Right cardiac atrium (tissue), 5 donors: ENCODE measurements at places on chromosomes 4 and X. TPM values are rescaled to one million over a fixed set of nuclear protein-coding genes. Genes with fewer than 3 reads are reported as not detected.

DNA sequence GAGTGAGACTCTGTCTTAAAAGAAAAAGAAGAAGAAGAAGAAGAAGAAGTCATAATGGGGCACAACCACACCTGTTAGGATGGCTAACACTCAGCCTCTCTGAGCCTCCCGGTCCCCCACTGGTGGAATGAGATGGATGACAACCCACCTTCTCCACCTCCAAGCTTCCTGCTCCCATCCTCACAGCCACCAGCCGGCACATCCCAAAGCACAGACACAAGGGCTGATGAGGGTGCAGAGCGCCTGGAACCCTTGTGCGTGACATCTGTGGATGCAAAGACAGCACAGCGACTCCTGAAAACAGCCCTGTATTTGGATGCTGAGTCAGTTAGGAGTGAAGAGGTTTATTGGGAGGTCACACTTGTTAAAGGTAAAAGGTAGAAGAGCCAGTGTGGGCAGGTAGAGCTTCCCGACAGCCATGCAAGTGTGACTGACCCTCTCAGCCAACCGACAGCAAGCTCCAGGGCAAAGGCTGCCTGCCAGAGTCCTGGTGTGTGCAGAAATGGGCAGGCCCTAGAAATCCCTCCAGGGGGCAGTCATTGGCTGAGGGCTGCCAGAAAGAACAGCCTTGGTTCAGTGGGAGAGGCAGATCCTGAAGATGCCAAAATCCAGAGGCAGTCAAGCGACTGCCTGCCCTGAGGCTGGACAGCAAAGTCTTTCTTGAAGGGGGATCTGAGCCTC lies 26.6 kb upstream of the MAN2B2 start:
- DNase-seq: no peak

GRCh38 chrX:80747832-80748231 lies 61.8 kb downstream of the BRWD3 start:
- no peak for DNase-seq

GRCh38 chr4:181796502-181796901 lies 446.7 kb upstream of the TENM3 start:
- no peak for DNase-seq

GRCh38 chrX:39874202-39874816 lies 223.4 kb downstream of the BCOR start:
- no peak for DNase-seq

- DNase-seq: no peak
Observed at GRCh38 chr4:72215198-72215597, 183.4 kb downstream of the NPFFR2 start.

DNA sequence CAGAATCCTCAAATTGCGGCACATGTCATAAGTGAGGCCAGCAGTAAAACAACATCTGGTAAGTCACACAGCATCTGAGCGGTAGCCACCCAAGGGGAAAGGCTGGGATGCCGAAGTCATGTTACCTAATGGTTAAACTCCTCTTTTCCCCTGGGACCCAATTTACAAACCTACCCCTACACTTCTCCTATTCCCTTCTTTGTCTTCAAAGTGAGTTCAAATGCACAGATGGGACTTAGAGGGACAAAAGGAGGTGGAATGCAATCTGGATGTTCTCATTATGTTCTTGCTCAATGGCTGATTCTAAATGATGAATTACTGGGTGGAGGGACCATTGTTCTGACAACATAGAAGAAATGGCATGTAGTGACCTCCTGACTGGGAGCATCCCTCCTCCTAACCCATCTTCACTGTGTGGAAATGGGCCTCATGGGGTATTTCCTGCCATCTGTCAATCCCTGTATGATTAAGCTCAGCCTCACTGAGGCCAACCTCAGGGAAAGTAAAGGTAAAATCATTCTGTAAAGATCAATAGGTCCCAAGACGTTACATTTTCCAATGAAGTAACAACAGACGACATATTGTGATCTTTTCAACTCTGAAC lies 8.5 kb downstream of the CD40LG start:
- no peak for DNase-seq

GRCh38 chrX:88437563-88437962 lies 309.5 kb upstream of the CPXCR1 start:
- DNase-seq: no peak

DNA sequence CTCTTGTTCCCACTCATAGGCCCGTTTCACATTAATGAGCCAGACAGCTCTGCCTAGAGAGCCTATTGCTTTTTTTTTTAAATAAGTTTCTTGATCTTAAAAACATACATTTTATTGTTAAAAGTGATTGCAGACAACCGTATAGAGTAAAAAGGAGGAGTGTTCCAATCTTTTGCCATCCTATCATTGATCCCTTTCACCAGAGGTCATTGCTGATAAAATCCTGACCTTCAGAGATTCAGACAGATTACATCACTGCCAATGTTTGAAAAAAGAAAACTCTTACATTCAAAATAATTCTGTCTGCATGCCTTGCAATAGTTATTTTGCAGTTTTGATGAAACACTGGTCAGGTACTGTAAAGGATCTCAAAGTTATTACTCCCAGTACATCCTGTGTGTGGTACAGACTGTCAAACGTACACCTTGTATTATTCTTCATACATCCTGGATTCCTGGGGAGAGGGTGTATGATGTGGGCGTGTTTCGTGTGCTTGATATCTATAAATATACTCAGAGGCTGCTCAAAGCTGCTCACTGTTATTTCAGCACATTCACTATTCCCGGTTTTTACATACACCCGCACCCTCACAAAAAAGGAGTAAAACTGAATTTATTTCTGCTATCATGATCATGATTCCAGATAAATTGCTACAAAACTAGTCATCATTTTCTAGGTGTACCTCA lies 15.4 kb upstream of the KLHL2 start:
- DNase-seq: no peak

GRCh38 chr4:137471895-137472294 lies 60.4 kb downstream of the PCDH18 start:
- no peak for DNase-seq

DNA sequence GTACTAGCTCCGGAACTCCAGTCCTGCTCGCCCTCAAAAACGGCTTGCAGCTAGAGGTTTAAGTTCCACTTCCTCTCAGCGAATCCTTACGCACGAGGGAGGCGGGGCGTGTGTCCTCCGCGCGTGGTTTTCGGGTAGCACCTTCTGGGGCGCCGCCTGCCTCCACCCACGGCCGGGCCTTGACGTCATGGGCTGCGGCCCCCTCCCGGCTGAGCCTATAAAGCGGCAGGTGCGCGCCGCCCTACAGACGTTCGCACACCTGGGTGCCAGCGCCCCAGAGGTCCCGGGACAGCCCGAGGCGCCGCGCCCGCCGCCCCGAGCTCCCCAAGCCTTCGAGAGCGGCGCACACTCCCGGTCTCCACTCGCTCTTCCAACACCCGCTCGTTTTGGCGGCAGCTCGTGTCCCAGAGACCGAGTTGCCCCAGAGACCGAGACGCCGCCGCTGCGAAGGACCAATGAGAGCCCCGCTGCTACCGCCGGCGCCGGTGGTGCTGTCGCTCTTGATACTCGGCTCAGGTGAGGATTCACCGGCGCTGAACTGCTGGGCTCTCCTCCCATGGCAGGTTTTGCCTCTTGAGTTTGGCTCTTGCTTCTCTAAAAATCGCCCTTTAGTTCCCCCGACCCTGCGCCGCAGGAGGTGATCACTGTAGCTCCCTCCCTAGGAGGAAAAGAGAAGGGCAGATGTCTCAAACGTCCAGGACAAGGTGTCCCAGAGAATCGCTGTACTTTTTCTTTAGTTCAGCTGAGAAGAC lies at the start of gene AREG:
Gene AREG (plus strand): TSS at position 246 of the 752 bp plus-strand sequence. CDS start 210 bp downstream, at position 456.
- DNase-seq: peak; percentile 92

GRCh38 chr4:185761352-185762235 lies 50.4 kb downstream of the SORBS2 start:
- DNase-seq: no peak

DNA sequence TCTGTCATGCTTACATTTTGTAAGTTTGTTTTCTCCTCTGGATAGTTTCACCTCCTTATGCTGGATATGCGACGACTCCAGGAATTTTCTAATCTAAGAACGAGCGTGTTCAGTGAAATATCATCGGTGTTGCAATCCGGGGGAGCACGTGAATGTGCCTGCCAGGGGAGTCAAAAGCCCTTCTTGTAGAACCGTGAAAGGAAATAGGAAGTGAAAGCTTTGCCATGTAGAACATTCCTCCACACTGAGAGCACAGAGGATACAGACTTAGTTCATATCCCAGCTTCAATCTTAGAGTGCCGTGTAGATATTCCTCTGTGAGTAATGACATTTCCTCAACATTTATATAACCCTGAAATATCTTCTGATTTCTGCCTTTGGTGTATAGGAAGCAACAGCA lies 121.2 kb downstream of the VEGFC start:
- no peak for DNase-seq

GRCh38 chrX:24396236-24396930 lies 35.9 kb downstream of the SUPT20HL1 start:
- DNase-seq: no peak

DNA sequence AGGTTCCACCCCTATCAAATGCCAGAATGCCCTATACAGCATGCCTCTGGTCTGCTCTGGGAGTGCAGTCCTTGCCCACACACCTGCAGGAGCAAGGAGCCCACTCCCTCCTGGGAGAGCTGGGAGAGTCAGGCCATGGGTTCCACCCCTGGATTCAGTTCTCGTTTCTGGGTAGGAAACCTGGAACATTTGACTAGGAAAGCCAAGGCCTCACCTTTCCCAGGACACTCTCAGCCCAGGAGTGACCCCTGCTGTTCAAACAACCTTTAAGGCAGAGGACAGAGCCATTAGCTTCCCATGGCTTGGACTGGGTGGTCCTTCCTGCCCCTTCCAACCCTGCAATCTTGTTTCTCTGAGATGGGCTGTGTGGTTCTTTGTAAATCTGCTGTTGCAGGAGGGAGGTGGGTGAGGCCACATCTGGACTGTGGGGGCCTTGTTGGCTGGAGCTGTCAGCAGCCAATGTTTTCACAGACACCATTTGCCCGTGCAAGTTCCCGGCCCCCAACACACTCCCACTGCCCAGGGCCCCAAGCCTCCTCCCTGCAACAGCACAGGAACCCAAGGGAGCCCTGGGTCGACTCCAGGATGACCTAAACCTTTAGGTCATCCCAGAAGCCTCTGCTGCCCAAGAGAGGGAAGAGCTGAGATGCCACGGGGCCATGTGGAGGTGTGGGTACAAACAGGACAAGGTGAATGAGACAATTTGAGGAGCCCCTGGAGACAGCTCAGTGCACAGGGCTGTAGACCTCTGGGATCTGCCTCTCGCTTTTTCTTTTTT lies 104.4 kb downstream of the PJA1 start:
- DNase-seq: no peak

DNA sequence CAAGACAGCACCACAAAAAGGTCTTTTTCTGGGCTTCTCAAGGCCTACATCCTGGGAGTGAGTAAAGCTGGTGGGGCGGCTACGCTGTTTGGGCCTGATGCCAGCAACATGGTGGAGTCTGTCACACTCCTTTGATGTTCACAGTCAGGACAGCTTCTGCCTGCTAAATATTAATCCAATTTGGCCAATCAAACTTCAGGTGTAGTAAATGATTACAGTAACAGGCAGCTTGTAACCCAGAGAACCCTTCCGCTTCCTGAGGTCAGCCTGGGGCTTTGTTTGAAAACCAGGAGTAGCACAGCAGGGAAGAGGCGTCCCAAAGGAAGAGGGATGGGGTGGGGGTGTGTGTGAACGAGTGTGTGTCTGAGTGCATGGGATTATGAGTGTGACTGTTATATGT lies 220.4 kb downstream of the MAML3 start:
- no peak for DNase-seq

DNA sequence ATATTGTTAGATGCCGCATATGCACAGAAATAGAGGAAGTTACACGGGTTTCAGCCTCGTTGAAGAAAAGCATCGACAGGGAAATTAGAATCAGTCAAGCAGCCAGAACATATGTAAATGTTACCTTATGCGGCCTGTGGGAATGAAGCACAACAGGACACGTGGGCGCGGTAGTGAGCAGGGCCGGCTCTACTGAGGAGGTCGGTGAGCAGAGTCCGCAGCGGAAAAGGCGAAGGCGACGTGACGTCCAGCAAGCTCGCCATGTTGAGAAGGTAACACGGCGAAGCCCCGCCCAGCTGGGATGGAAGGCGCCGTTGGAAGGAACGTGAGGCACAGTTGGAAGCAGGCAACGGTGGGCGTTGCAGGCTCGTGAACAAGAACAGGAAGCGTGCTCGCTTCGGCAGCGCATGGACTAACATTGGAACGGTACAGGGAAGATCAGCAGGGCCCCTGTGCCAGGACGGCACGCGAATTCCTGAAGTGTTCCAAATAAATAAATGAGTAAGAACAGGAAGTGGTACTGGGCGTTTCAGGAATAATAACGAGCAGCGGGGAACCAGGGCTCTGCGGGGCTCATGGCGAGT lies 54.6 kb downstream of the MTNR1A start:
- DNase-seq: no peak

GRCh38 chr4:94508296-94508695 lies 56.6 kb downstream of the PDLIM5 start:
- DNase-seq: no peak

Gene RADX
- total RNA-seq: 1.9 TPM

Gene GUCY1A1
- total RNA-seq: 43.6 TPM

Gene USP17L19
- total RNA-seq: not detected

Gene TLR10
- 0.06 TPM for total RNA-seq

Gene CRMP1
- total RNA-seq: 0.50 TPM

Gene PLCXD1
- 9.0 TPM for total RNA-seq

Gene ALB
- total RNA-seq: not detected

Gene RHOXF2
- not detected for total RNA-seq

Gene PAK3
- 0.69 TPM for total RNA-seq

Gene N4BP2
- total RNA-seq: 7.3 TPM

Gene DCAF8L2
- not detected for total RNA-seq
